ENCODE measurements at places on chromosomes 13 and 19. TPM values are rescaled to one million over a fixed set of nuclear protein-coding genes. Genes with fewer than 3 reads are reported as not detected.

DNA sequence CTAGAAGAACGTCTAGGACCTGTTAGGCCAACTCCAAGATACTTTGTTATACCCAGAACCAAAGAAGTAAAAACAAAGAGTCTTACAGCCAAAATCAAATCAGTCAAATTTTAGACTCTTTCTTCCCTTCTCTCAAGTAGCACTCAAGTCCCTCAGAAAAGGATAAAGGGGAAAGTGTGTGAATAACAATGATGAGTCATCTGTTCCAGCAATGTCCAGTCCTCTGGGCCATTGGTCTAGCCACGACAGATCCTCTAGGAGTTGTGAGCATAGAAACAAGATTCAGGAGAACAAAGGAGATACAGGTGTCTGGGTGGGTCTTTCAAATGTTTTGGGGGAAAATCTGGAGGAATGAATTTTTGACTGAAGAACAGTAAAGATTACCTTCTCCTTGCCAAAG is 36.3 kb downstream of the STOML3 start:
- H3K4me1 ChIP-seq = no peaks in the 10 kb centered on the region
- no peaks in the 10 kb centered on the region for H3K27me3 ChIP-seq
- H3K4me3 ChIP-seq = no peak overlapping the region
- no peak overlapping the region for H3K27ac ChIP-seq

DNA sequence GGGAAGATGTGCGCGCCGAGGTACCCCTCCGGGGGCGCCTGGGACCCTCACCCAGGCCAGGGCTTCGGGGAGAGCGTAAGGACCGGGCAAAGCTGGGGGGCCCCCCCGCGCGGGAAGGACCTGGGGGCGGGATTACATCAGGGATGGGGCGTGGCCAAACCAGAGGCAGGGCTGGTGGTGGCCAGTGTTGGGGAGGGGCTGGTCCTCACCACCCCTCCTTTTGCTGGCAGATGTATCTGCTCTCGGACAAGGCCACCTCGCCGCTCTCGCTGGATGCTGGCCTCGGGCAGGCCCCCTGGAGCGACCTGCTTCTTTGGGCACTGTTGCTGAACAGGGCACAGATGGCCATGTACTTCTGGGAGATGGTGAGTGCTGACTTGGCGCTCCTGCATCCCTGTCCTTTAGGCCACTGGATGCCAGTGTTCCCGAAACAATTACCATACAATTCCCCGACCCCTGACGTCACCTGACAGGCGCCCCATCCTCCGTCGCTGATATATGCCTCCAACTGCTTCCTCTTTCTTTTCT is 25.3 kb downstream of the TRPM4 start:
- H3K4me1 ChIP-seq = no peaks in the 10 kb centered on the region
- no peak overlapping the region for H3K27ac ChIP-seq
- DNase-seq = no peak
- H3K36me3 ChIP-seq = peaks cover 66% of the 10 kb centered on the region

GRCh38 chr19:5694956-5695648 is 5.0 kb downstream of the RPL36 start:
- H3K27me3 ChIP-seq = no peaks in the 10 kb centered on the region
- no peak for DNase-seq
- H3K4me1 ChIP-seq = peaks cover 11% of the 10 kb centered on the region
- no peak overlapping the region for H3K4me3 ChIP-seq
- H3K36me3 ChIP-seq = peaks cover 10% of the 10 kb centered on the region

GRCh38 chr13:74907788-74908187 is 574.2 kb downstream of the TBC1D4 start:
- no peaks in the 10 kb centered on the region for H3K4me1 ChIP-seq
- H3K36me3 ChIP-seq = no peaks in the 10 kb centered on the region
- no peaks in the 10 kb centered on the region for H3K27me3 ChIP-seq
- H3K27ac ChIP-seq = no peak overlapping the region
- no peak overlapping the region for H3K4me3 ChIP-seq

DNA sequence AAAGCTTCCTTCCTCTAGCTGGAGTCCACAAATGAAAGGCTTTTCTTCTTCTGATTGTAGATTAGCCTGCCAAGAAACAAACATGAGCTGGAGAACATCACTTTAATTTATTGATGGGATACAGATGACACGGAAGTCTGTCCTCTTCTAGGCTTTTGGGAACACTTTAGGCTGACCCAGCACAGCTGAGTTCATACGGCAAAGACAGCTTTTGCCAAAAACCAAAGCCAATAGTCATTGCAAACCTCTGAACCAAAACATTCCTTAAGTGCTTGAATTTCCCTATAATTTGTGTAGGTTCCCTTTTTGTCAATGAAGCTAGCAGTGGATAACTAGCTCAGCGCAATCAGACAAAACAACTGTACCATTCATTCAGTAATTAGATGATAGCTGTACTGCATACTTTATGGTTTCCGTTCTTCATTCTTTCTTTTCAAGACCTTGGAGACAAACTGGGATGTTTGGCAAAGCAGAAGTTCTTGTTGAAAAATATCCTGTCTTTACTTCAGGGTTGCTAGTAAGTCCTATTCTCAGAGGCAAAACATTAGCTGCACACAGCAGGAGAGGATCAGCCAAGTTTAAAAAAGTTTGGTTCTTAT is 95.7 kb upstream of the SPRY2 start:
- H3K27me3 ChIP-seq = no peaks in the 10 kb centered on the region
- no peaks in the 10 kb centered on the region for H3K36me3 ChIP-seq
- no peak for DNase-seq
- H3K4me1 ChIP-seq = no peaks in the 10 kb centered on the region
- H3K4me3 ChIP-seq = no peak overlapping the region

DNA sequence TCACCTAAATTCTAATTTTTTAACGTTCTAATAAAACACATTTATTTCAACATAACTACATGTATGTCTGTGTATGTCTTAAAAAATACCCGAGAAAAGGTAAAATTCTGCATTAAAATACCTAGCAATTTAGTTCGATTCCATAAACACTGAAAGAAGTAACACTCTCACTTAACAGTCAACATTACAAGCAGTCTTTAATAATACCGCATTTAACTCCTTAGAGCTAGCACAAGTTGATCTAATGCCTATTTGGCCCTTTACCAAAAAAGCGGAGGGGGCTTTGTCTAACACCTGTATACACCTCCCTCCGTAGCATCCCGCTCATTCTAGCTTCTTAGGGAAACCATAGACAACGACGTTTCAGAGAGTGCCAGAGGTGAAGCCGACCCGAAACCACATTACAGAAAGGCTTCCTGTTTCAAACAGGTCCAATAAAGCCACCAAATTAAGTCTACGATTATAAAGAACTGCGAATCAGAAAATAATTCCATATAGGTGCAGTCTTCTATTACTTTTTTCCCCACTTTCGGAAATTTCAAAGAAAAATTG is 1.2 kb downstream of the SPART start:
- H3K27ac ChIP-seq = peak overlapping the region; percentile 95
- no peaks in the 10 kb centered on the region for H3K27me3 ChIP-seq
- DNase-seq = no peak
- H3K4me3 ChIP-seq = peak overlapping the region; percentile 80
- H3K36me3 ChIP-seq = no peaks in the 10 kb centered on the region
- peaks cover 17% of the 10 kb centered on the region for H3K4me1 ChIP-seq

DNA sequence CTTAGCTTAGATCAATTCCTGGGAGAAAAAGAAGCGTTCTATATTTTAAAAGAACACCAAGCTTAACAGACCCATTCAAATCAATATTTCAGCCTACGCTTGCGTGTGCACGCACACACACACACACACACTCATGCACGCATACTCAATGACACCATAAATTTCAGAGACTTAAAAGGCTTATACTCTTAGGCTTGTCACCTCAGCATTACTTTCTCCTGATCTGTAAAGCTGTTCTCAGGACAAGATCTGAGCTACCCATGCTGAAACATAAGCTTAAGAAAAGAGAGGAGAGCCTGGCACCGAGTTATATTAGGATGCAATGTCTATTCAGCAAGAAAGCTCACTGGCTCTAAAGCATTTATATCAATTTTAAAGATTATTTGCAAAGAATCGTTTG is 368.5 kb downstream of the FGF14 start:
- H3K4me1 ChIP-seq = no peaks in the 10 kb centered on the region
- H3K4me3 ChIP-seq = no peak overlapping the region
- no peak for DNase-seq
- no peaks in the 10 kb centered on the region for H3K36me3 ChIP-seq
- H3K27me3 ChIP-seq = no peaks in the 10 kb centered on the region

GRCh38 chr19:16625163-16625958 is 2.6 kb downstream of the MED26 start:
- peaks cover under 1% of the 10 kb centered on the region for H3K36me3 ChIP-seq
- peak overlapping the region; percentile 98 for H3K27ac ChIP-seq
- no peaks in the 10 kb centered on the region for H3K27me3 ChIP-seq
- no peak for DNase-seq
- H3K4me1 ChIP-seq = peaks cover 55% of the 10 kb centered on the region

Gene SIGLEC12
- total RNA-seq = not detected
